ENCODE measurements at places on chromosomes 16 and 17.

DNA sequence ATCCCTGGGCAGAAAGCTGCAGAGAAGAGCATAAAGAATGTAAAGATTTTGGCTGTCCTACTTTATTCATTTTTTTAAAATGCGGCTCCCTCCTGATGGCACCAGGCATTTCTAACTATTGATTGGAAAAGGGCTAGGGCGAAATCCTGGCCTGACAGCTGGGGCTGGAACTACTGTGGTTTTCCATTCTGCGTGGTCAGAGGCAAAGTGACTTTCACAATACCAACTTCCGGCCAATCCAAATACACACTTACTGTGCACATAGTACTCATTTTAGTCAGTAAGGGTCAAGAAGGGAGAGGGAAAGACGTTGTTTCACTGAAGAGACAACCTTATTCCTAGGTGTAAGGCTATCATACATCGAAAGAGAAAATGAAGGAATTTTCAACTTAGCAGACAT, 113.8 kb upstream of the PMFBP1 start:
- DNase-seq, result peak; percentile 14

- no peak for DNase-seq
Measured at GRCh38 chr17:57975044-57975443, 13.0 kb downstream of the VEZF1 start.

GRCh38 chr16:83306961-83307593, 500.7 kb upstream of the HSBP1 start:
- no peak for DNase-seq

- no peak for DNase-seq
Measured at GRCh38 chr16:89094252-89094879, 714 bp downstream of the ACSF3 start.

GRCh38 chr17:66306446-66306845, 4.0 kb downstream of the PRKCA start:
- peak; percentile 68 for DNase-seq

DNA sequence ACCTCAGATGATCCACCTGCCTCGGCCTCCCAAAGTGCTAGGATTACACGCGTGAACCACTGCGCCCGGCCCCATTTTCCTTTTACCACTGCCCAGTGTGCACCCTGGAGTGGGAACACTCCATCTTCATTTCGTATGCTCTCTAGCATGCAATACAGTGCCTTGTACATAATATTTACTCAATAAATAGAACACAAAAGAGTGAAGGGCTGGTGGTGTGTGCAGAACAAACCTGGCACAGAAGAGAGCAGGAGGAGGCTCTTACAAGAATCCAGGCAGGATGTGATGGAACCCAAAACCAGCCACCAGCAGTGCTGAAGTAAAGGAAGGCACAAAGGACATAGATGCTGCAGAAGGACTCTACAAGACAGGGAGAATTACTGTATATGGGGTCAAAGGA, 7.3 kb downstream of the KRT37 start:
- DNase-seq, result no peak

DNA sequence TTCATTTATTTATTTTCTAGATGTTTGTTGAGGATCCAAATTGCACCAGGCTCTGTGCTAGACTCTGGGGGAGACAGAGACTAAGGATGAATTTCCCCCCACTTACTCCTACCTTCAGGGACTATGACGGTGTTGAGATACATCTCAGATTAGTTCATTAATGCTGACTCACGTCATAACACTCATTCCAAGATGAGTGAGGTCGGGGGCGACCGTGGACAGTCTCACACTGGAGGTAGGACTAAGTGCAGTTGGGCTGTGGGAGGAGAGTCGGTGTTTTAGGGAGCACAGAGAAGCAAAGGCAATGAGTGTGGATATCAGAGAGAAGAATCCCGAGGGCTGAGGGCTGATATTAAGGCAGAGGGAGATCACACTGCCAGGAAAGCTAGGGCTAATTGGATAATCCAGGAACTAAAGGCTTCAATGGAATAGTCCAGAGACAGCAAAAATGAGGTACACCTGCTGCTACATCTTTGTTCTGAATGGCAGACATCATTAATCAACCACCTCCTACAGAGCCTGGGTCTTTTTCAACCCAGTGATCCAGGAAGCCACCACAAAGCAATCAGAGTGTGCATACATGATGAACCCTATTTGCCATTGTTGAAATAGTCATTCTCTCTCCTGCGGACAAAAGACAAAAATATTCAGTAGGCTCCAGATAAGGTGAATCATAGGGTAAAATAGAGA, 38.6 kb upstream of the CACNG4 start:
- DNase-seq, result no peak

GRCh38 chr16:87436225-87437172, 44.4 kb downstream of the MAP1LC3B start:
- peak; percentile 64 for DNase-seq

- no peak for DNase-seq
Measured at GRCh38 chr16:59168461-59169114, 434.5 kb upstream of the GOT2 start.

- no peak for DNase-seq
Measured at GRCh38 chr17:60645918-60646523, 31.6 kb upstream of the BCAS3 start.

- no peak for DNase-seq
Measured at GRCh38 chr17:58264407-58265103, 16.2 kb downstream of the MPO start.

- DNase-seq, result no peak
Measured at GRCh38 chr16:8229011-8229520, 361.2 kb downstream of the TMEM114 start.
